ENCODE measurements at places on chromosomes 6 and 20.
A peak's percentile ranks its signal among the peaks of the same experiment; 100 is the strongest.

DNA sequence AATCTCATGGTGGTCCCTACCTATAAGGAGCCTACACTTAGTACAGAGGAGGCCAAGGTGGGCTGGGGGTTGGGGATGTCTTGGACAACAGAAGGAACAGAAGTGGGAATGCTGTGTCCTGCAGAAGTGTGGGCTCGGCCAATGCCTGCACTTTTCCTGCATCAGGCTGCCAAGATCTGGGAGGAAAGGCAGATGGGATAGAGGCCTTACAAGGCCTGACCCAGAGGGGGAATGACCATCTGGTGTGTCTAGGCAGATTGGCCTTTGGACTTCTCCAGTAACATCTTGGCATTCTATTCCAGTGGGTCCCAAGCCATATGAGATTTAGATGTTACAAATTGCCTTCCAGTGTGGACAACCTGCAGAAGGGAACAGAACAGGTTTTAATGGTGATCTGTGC lies 124.7 kb upstream of the GPR6 start:
- DNase-seq: no peak

DNA sequence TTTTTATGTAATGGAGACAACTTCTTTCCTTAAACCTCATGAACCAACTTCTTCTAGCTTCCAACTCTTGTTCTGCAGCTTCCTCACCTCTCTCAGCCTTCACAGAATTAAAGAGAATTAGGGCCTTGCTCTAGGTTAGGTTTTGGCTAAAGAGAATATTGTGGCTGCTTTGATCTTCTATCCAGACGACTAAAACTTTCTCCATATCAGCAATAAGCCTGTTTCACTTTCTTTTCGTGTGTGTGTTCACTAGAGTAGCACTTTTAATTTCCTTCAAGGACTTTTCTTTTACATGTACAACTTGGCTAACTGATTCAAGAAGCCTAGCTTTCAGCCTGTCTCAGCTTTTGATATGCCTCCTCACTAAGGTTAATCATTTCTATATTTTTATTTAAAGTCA lies 596.1 kb upstream of the NRSN1 start:
- no peak for DNase-seq

DNA sequence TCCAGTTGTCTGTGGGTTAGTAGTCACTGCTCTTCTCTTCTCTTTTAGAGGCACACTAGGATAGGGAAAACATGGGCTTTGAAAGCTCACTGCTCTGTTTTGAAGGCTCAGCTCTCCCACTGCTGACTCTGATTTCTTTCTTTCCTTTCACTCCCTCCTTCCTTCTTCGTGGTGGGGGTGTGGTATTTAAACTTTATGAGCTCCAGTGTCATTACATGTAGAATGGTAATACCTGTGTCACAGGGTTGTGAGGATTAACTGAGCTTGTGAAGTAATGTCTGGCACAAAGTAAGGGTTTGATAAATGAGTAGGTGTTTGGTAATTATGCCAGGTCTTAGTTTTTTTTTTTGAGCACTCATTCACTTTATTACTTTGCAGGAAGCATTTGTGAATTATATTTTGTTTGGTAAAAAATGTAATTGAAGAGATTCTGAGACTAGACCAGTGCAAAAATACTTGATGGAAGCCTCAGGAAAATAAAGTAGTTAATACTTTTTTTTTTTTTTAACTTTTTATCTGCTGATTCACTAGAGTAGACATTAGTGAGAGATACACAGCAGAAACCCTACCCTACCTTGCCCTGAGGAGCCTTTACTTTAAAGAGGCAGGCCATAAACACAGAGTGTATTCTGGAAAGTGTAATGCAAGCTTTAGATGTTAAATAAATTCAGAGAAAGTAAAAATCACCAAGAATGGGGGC lies 17.3 kb downstream of the SMAP1 start:
- DNase-seq: no peak

- DNase-seq: peak; percentile 63
Measured at GRCh38 chr6:41546866-41547798, 951 bp downstream of the FOXP4 start.

DNA sequence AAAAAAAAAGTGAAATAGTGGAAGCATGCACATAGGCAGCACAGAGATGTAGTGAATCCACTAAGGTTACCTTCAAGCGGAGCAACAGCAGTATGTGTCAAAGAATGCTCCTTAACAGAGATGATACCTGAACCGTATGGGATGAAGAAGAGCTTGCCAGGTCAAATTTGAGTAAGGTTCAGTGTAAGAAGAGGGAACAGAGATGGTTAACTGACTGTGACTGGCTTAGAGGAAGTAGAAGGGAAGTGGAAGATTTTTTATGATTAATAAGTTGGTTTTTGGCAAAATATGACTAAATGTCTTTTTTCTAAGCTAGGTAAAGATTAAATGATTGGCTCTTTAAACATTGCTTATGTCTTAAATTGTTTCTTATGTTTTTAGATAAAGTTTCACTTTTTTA lies 52.6 kb upstream of the C20orf144 start:
- DNase-seq: no peak

DNA sequence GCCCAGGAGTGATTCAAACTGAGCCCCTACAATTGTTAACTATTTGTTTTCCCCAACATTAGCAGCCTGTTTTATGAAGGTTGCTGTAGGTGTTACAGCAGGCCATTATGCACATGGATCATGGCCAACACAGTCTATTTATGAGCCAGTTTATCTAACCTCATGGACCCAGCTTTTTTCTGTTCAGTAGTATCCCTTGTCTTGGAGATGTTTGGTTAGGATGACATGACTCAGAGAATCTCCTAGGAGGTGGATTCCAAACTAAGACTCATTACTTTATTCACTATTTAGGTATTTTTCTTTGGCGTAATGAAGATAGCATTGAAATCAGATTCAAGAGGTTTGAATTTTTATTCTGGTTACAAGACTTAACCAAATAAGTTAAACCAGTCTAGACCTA lies 62.8 kb upstream of the TFB1M start:
- DNase-seq: no peak

DNA sequence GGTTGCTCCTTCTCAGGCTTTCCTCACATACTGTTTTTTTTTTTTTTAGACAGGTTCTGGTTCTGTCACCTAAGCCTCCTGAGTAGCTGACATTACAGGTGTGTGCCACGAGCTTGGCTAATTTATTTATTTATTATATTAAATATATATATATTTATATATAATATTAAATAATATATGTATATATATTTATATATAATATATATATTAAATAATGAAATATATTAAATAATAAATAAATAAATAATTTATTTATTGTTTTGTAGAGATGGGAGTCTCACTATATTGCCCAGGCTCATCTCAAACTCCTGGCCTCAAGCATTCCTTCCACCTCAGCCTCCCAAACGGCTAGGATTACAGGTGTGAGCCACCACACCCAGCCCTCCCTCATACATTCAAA lies 28.3 kb upstream of the SLC9A8 start:
- no peak for DNase-seq

All from nephron progenitor cell (in vitro differentiated cells).